ENCODE measurements at places on chromosomes 1 and 21.

DNA sequence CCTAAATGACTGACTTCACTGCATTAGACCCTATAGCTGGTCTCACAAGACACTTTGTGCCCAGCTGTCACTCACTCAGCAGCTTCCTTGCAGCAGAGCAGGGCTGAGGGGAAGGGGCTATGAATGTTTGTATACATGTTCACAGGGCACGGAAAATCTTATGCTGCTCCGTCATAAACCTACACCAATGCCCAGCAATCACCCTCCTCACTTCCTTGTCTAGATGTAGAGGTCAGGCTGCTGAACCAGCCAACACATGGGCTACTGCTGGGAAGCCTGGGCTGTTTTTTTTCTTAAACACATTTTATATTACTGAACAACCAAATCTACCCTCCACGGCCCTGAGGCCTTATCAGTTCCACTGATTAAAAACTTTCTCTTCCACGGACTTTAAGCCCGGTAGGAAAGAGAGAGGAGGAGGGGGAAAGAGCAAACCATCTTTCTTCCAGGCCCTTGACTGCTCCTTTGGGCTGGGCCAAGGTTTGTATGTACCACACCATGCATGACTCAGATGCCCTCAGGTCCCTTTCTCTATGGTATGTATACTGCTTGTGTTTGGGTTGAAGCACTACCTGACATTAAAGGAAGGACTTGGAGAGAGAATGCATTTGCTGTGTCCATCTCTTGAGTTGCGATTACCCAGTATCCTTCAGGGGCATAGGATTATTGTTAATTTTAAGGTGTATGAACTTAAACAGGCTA lies 12.7 kb downstream of the MTFR1L start:
- DNase-seq = no peak

GRCh38 chr21:10464975-10465374 lies 56.4 kb upstream of the TPTE start:
- DNase-seq = no peak

GRCh38 chr21:15604413-15604812 lies 125.4 kb upstream of the USP25 start:
- no peak for DNase-seq

DNA sequence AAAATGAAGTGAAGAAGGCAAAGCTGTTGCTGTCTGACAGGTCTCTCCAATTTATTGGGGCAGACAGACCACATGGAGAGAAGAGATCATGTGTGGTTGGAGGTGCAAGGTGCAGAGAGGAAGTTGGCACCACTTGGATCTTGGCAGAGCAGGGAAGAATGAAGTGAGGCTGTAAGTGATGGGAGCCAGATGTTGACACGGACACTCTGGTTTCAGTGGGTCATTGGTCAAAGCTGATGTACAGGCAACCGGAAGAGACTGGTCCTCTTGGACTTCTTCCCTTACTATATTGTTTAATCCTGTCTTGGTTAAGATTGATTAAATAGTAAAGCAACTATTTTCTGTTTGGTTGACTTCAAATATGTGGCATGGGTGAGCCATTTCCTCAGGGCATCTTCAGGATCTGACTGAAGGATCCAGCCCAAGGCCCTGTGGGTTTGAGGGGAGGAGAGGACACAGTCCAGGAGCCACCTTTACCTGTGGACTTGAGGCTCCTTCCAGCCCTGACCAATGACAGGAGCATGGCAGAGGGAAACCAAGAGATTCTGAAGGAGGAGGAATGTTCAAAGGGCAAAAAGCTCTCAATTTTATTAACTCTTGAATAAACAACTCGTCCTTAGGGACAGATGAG lies 49.4 kb downstream of the NENF start:
- no peak for DNase-seq

- DNase-seq = no peak
Observed at GRCh38 chr1:233621923-233622322, 8.0 kb downstream of the KCNK1 start.

GRCh38 chr1:116454940-116455339 lies 81.9 kb downstream of the ATP1A1 start:
- DNase-seq = no peak

- DNase-seq = no peak
Observed at GRCh38 chr1:193434319-193434718, 247.9 kb upstream of the B3GALT2 start.

DNA sequence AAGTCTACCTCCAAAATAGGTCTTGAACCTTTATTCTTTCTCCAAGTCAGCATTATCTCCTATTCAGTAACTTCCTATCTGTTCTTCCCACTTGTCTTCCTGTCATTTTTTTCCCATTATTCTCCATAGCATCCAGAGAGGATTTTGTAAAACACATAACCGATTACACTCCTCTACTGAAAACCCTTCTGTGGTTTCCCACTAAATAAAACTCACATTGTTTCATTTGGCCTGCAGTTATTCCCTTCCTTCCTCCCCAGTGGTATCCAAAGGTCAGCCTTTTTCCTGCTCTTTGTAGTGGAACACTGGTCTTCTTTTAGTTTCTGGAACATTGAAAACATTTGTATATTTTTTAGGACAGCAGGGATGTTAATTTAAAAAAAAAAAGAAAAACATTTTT lies 266.0 kb downstream of the GPR52 start:
- DNase-seq = no peak

DNA sequence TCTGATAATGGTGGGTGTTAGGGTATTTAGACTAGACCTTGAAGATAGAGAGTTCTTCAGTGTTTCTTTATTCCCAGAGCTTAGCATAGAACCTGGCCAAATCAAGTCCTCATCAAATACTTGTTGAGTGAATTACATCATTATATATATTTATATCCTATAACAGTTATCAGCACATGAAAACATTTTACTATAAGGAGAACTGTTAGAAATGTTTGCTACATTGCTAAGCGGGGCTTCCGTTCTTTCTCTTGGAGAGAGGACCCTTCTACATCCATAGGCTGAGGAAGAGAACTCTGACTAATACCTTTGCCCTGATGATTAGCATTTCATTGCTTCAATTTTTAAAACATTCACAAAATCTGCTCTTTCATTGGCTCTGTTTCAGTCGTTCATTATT lies 66.5 kb upstream of the NBL1 start:
- DNase-seq = no peak

DNA sequence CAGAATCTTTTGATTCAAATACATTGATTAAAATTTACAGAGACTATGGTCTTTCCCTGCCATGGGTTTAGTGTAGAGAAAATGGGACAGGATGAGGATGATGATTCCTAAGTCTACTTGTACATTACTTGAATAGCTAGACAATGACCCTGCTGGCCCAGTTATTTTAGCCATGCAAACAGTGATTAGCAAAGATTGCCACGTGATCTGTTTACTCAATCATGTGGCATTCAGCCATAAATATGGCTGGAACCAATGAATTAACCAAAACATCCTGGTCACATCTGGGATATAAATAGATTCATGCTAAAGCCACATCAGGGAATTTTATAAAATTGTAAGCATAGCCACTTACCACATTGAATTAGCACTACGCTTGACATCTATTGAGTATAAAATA lies 167.3 kb downstream of the PBX1 start:
- DNase-seq = no peak

DNA sequence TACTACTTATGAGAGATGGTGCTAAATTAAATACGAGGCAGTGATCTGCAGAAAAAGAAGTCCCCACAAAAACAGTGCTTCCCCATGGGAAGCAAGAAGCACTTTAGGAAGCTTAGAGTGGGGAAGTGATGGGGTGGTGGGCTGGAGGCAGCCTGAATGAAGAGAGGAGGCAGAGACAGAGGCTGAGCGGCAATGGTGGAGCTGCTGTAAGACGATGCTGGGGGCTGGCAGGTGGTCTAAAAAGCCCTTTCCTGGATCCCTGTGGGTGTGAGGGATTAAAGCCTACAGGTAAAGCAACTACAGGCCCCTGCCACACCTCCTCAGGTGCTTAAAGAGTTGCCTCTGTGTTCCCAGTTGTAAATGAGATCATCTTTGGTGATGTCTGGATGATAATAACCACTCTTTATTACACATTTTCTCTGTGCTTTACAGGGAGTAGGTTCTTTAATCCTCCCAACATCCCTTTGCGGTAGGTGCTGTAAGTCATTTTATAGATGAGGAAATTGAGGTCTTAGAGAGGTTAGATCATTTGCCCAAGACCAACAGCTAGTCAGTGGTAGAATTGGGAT lies 39.2 kb downstream of the CNN3 start:
- DNase-seq = no peak

GRCh38 chr1:163399976-163400601 lies 78.3 kb downstream of the NUF2 start:
- DNase-seq = no peak

DNA sequence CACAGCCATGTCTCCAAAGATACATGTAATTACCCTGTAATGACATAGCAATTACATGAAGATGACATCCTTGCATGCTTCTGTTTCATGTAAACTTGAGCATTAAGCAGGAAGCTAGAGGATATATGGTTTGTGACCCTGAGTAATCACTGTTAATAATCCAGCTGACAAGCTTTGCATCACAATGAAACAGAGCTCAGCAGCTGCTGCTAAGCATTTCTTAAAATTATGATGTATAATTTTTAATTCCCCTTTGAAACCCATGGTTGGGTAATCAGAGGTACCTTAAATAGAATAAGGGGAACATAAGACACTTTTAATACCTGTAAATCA lies 293.5 kb downstream of the NTNG1 start:
- DNase-seq = no peak
